ENCODE measurements at places on chromosomes 2 and 18. TPM values are rescaled to one million over a fixed set of nuclear protein-coding genes. Genes with fewer than 3 reads are reported as not detected.

The AQP12B gene
- not detected for total RNA-seq

The SLC5A7 gene
- total RNA-seq: not detected

The MOB4 gene
- total RNA-seq: 36.6 TPM

The SELENOI gene
- 17.9 TPM for total RNA-seq

The ICA1L gene
- total RNA-seq: 1.8 TPM

The CRACDL gene
- total RNA-seq: 9.7 TPM

The CAPN13 gene
- not detected for total RNA-seq

The RSAD2 gene
- 0.66 TPM for total RNA-seq

The C1QL2 gene
- not detected for total RNA-seq

The ABCB11 gene
- 0.74 TPM for total RNA-seq

The NYAP2 gene
- total RNA-seq: not detected

The NAT8 gene
- total RNA-seq: not detected

The RAX gene
- not detected for total RNA-seq

The KLF11 gene
- 5.3 TPM for total RNA-seq

The NEB gene
- 0.92 TPM for total RNA-seq

The SERPINB13 gene
- not detected for total RNA-seq

The WNT10A gene
- total RNA-seq: not detected

The PIEZO2 gene
- 63.7 TPM for total RNA-seq
